ENCODE measurements at places on chromosomes 12 and 14.

DNA sequence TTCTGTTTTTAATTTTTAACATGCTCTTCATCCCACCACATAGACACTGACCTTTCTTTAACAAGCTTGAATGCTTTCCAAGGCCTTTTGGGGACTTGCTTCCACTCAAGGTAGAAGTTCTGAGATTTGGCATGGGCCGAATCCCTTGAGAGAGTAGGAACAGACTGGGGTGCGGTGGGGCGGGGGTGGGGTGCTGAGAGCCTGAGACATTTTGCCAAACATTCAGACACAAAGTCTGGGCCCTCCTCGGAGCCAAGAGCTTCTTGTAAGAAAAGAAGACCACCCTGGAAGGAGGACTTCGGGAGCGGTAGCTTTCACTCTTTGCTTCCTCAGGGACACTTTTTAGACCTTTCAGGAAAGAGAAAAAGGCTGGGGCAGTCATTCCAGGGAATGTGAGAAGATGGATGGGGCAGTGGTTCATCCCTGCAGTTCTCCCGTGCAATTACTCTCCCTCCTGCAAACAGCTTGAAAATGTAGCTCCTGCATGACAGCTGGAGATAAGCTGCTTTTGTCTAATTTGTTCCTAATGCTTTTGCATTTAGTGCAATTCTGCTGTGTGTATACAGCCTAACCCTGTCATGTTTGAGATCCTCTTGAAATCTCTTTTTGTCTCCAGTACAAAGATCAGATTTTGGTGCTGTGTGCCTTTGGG is 16.3 kb upstream of the MYO1H start:
- DNase-seq: peak; percentile 71

DNA sequence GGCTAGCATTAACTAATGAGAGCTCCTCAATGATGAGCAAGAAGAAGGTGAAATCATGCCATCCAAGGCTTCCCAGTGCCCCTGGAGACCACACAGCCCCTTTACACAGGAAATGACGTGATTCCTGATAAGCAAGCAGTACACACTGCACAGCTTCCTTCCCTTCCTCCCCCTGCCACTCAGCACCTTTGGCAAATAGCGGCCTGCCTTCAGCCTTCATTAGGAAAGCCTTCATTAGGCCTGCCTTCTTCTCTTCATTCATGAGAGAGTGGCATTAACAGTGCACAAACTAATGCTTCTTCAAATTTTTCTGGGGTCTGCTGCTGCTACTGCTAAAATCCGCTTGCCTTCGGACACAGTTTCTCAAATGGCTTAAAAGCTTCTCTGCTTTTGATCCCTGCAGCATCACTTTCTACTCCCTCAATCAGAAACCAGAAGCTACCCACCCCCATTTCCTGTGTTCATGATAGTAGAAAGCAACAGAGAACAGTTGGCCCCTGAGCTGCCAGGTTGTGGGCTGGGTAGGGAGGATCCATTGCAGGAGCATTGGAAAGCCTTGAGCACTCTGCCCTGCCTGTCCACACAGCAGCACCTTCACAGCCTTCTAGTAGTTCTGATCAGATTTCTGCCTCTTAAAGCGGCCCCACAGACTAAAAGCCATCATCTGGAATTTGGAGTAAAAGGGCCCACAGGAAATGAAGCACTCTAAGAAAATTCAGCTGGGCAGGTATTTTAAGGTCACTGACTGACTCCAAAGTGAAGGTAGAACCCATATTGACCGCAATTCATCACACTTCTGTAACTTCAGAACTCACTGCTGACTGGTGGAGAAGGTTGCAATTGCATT is 103.8 kb upstream of the ETV6 start:
- DNase-seq: no peak

GRCh38 chr12:110200124-110200417 is 75.9 kb downstream of the IFT81 start:
- no peak for DNase-seq

DNA sequence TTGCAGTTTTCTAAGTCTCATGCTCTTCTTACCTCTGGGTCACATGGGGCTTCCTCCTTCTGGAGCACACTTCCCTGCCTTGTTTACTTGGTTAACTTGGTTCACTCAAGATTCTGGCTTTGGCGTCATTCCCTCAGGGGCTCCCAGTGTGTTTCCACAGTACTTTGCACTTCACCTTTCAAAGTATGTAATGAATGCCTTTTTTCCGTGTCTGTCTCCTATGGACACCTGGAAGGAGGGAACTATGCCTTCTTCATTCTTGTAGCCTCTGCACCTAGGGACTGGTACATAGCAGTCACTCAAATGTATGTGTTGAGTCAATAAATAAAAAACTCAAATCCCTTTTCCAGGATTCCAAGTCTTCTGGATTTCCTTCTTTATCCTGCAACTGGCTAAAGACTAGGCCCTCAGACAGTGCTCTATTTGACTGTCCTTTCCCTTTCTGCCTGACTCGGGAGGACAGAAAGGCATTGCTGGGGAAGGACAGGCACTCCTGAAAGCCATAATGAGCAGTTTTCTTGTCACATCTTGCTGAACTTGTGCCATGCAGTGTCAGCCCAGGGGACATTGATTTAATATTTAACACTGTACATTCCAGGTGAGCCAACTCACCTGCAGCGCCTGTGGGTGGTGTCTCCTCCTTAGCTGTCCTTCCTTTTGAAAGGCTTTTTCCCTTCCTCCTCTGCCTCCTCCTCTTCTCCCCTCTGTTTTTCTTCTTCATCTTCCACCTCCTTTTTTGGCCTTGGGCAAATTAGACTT is 12.8 kb downstream of the MYRFL start:
- DNase-seq: no peak

GRCh38 chr12:124601706-124602105 is 34.3 kb upstream of the NCOR2 start:
- DNase-seq: no peak

- DNase-seq: no peak
These were observed 7.3 kb downstream of the VAMP1 start for GRCh38 chr12:6463216-6463615.

DNA sequence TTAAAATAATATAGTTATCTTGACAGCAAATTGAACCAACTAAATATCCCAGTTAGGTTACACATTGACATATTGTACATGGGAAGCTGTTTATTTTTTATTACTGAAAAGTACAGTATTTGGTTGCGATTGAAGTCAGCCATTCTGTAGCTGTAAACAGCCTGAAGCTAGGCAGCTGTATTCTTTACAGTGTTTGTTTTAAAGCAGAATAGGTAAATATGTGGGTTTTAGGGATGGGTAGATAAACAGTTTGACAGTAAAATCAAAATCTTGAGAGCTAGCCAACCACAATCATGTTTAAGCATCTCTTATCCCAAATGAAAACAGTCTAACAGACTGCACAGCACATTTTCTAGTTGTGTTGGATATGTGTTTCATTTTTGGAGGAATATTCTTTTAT is 45.7 kb downstream of the TTC6 start:
- no peak for DNase-seq

GRCh38 chr12:58249610-58250009 is 308.2 kb downstream of the ATP23 start:
- no peak for DNase-seq

- DNase-seq: no peak
These were observed 49.1 kb upstream of the RIMBP2 start for GRCh38 chr12:130765186-130765659.

DNA sequence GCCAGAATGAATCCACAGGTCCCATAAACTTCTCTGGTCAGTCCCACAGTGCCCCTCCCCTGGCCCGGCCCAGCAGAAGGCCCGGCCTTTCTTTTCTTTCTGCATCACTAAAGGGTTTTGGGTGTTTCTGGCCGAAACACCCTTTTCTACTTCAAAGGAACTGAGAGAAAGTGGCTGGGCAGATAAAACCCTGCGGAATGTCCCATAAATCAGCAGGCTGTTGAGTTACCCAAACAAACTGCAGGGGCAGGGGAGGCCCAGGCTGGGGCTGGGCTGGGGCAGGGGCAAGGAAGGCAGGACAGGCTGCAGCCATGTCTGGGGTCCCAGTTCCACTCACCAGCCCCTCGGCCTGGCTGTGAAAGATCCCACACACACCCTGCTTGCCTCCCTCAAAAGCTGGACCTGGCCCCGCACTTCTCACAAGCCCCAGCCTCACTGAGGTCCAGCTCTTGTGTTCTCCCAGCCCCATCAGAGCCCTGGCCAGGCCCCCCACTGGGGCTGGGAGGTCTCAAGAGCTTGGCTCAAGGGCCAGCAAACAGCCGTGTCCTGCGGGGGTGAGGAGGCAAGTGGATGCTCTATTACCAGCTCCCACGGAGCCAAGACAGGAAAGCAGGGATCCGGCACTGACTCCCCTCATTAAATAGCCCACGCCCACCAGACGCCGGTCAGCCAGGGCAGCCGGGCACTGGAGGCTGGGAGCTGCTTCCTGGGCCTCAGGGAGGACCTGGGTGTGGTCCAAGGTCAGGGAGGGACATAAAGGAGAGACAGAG is 41.9 kb downstream of the CCNK start:
- DNase-seq: no peak

DNA sequence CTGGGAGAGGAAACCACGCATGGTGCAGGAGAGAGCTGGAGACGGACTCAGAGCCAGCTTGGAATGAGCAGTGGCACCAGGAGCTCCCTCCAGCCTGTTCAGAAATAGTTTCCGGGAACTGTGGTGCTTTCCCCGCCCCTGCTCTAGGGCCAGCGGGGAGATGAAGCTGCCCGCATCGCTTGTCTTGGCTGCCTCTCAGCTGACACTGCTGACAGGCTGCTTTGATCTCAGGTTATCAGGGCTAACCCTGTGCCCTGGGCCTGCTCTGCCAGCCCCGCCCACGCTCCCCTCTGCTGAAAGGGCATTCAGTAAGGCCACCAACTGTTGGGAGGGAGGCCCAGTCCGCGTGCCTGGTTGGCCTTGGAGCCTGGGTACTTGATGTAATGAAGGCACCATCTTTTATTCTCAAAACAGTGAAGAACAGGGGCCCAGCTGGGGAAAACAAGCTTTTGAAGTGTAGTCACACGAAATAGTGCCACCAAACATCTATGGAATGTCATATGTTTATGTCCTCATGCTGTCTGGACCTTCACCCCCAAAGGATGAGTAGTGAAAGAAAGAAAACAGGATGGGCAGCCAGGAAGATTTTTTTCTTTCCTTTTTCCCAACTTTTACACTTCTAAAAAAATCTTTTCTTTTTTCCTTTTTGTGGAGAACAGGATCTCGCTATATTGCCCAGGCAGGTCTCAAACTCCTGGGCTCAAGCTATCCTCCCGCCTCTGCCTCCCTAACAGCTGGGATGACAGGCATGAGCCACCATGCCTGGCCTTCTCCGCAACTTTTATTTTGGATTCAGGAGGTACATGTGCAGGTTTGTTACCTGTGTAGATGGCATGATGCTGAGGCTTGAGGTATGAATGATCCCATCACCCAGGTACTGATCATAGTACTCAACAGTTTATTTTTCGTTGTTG is 115.9 kb upstream of the TBX3 start:
- DNase-seq: no peak

DNA sequence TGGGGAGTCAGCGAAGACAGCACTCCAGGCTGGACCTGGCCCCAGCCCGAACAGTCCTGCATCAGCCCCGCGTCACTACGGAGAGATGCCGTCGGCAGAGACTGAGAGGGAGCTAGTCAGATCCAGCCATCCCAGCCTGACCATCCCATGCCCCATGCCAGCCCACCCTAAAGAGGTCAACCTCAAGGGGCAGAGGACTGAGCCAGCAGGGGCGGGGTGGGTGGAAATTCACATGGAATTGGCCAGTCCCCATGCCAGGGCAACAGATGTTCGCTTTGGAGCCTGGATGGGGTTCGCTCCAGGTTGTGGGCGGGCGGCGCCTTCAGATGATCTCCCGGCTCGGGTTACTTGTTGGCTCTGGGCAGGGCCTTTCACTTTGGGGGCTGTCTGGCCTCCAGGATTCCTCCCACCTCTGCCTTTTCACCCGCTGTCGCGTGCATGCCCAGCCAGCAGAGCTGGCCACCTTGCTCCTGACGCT is 154.3 kb downstream of the TSPAN9 start:
- DNase-seq: peak; percentile 74

GRCh38 chr14:38442208-38442607 is 186.3 kb upstream of the CLEC14A start:
- no peak for DNase-seq

- DNase-seq: no peak
These were observed 18.3 kb upstream of the PDE3A start for GRCh38 chr12:20350026-20350425.

DNA sequence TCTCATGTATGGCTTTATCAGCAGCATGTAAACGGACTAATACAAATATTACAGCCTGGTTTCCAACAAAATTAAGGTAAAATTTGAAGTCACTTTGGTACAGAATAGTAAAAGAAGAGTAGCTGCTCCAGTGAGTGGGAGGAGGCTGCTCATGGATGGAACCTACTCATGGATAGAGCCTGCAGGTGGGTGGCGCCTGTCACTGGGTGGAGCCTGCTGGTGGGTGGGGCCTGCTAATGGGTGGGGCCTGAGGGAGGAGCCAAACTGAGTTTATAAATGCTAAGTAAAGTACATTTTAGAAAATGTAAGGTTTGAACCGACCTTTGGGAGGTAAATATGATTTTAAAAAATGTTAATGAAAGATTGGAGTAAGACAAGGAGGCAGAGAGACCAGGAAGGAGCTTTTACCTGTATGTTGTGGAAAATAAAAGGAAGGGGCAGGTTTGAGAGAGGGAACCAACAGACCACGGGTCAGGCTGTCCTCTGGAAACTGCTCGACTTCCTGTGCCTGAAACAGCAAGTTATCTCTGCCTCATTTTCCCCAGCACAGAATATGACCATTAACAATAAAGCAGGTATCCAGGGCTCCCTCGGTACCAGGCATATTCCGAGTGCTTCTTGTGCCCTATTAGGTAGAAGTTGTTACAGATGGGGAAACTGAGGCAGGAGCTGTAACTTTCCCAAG is 55.9 kb upstream of the SEL1L start:
- no peak for DNase-seq

DNA sequence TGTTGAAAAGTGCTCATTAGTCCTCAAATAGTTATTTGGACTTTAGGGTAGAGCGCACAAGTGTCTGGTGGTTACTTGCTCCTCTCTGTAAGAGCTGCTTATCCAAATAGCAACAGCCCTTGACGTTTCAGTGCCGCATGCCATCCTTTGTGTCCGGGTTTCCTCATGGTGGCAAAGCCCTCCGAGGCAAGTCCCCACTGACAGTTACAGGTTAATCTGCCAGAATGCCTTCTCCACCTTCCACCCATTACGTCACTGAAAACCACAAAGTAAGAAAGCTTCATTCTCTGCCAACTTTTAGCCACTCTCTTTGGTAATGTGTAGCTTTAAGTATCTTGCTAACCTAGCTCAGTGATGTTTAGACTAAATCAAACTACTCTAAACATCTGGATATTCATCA is 78.6 kb downstream of the POLR3B start:
- no peak for DNase-seq

- no peak for DNase-seq
These were observed 5.9 kb upstream of the ANAPC5 start for GRCh38 chr12:121358073-121358472.

GRCh38 chr14:56659964-56660551 is 80.5 kb downstream of the TMEM260 start:
- peak; percentile 72 for DNase-seq

Measured in D341Med (cell line).